GF-D8 (cell line): ENCODE measurements at places on chromosomes 2 and 18.

GRCh38 chr2:168035458-168035857, 211.9 kb downstream of the STK39 start:
- DNase-seq: no peak

DNA sequence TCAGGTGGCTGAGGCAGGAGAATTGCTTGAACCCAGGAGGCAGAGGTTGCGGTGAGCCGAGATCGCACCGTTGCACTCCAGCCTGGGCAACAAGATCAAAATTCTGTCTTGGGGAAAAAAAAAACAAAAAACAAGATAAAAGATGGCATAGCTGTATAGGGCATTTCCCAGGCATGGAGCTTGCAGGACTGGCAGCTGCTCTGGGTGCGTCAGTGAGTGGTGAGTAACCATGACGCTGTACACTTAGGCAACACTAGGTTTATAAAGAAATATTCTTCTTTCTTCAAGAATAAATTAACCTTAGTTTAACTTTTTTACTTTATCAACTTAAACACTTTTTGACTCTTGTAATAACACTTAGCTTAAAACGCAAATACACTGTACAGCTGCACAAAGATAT, 15.4 kb downstream of the TGOLN2 start:
- no peak for DNase-seq

- DNase-seq: no peak
These were observed 29.1 kb downstream of the RTP5 start for GRCh38 chr2:241898463-241899270.

DNA sequence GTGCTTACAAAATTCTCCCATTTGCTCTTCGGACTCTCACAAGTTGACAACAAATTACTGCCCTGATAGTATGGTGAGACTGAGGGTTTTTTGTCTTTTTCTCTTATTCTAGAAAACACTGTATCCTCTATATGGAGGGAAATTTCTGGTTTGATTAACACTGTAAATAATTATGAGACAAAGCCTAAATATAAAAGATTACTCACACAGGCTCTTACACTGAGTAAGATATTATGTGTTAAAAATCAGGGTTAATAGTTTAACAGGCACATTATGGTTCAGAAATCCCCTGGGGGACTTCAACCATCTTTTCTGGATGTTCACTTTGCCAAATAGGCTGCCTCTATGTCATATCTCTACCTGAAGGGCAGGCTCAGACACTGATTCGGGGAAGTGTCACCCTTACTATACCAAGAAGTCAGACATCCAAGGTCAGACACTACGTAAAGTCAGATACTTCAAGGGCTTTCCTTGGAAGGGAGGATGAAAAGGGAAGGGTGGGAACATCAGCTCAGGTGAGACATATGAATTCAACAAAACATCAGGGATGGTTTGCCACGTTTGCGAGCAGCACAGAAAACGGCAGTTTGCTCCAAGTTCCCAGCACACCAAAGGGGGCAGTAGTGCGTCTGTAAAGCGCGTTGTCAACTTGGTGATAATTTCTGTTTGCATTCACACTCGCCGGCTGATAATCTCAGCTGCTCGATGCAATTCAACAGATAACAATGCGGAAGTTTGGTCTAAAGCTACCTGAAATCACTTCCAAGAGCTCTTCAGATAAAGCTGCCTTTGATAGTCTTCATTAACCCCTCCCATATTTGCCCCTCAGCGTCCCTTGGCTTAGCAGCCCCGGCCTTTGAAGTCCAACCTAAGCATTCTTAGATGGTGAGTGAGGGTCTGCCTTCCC, 972 bp upstream of the RASGRP3 start:
- peak; percentile 18 for DNase-seq

GRCh38 chr2:169916623-169917022, 89.4 kb downstream of the UBR3 start:
- no peak for DNase-seq

GRCh38 chr2:203543898-203544328, 8.8 kb upstream of the RAPH1 start:
- DNase-seq: no peak

- no peak for DNase-seq
These were observed 13.0 kb upstream of the DGKD start for GRCh38 chr2:233341296-233341695.

DNA sequence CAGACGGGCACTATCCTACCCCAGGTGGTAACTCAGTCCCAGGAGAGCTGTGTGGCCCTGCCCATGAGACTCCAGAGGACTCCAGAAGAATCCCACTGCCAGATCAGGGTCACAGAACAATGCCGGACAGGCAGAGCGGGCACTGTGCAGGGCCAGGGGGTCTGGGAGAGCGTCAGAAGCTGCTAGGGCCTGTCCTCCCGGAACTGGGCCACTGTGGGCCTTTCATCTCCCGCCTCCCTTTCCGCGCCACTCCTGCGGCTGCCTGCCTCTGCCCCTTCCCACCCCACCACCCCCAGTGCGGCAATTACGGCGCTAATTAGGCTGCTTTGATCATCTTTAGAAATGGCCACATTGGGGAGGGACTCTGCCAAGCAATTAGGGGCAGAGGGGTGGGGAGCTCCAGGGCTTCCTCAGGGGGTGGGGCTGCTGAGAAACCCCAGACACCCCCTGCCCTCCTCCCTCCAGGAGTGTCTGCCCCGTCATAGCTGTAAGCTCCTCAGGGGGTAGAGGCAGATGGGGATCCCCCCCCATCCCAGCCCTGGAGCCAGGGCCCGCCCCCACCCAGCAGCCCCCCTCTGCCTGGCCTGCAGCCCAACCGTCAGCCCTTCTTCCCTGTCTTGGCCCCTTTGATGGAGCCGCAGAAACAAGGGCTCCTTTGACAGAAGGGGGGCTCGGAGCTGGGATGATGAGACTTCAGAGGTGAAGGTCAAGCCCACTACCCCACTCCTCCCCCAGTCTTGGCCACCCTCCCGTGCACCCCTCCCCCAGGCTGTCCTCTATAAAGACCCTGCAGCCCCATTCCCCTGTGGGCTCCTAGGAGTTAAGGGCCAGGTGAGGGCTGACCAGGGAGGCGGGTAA, at the start of gene PRSS56:
TSS of gene PRSS56 (plus strand) at position 808 of the 858 bp plus-strand sequence. CDS start 211 bp downstream, outside the sequence.
- DNase-seq: no peak

DNA sequence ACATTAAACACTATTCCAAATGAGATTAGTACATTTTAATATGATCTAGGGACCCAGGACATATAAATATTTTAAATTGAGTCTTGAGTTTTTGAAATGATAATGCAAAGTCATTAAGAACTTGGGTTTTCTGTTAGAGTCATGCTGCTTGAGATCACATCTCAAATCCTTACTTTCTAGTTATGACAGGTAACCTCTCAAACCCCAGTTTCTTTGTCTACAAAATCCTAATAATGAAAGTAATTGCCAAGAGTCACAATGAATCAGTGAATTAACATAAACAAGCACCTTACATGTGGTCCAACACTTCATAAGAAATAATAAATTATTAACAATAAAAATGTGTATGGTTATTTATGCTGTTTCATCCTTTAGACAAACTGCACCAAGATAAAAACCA, 607.6 kb downstream of the LRP1B start:
- no peak for DNase-seq

- no peak for DNase-seq
These were observed 52.5 kb downstream of the SERTAD2 start for GRCh38 chr2:64601034-64601754.

GRCh38 chr2:223591596-223591995, 10.6 kb downstream of the SCG2 start:
- DNase-seq: no peak

DNA sequence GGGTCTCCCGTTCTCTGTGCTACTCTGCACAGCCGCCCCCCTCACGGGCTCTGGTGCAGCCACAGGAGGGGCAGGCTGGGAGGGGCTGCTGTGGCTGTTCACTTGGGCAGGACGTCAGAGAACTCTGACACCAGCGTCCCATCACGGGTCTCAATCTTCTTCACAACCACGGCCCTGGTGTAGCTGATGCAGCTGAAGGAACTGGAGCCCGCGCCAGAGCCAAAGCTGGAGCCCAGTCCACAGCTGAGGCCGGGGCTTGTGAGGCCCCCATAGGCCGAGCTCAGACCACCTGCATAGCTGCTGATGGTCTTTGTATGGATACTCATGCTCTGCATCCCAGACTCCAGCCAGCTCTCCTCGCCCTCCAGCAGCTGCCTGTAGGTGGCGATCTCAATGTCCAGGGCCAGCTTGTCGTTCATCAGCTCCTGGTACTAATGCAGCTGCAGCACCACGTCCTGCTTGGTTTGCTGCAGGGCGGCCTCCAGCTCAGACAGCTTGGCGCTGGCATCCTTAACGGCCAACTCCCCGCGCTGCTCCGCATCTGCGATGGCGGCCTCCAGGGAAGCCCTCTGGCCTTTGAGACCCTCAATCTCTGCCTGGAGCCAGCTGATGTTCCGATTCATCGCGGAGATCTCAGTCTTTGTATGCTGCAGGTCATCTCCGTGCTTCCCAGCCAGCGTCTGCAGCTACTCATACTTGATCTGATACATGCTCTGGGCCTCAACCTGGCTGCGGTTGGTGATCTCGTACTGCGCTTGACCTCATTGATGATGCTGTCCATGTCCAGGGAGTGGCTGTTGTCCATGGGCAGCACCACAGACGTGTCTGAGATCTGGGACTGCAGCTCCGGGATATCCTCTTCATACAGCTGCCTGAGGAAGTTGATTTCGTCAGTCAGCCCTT, 7.4 kb upstream of the DUSP19 start:
- DNase-seq: no peak

- no peak for DNase-seq
These were observed 8.1 kb downstream of the NBEAL1 start for GRCh38 chr2:203022751-203023150.

DNA sequence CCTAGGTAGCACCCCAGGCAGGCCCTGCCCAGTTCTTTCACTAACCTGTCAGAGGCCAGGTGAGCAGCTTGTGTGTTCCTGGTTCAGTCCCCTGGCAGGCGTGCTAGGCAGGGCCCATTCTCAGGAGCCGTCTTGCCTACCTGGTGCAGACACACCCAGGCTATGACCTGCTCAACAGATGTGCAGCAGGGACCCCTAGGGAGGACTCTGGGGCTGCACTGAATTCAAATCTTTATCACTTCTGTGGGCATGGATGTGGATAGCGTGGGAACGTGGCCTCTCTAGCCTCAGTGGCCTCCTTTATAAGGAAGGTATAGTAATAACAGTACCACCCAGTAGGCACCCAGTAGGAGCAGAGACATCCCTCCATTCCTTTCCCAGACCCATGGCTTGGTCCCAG, 48.4 kb downstream of the PLEKHB2 start:
- no peak for DNase-seq

GRCh38 chr18:9334973-9335696, 562 bp downstream of the TWSG1 start:
- DNase-seq: peak; percentile 31
